ENCODE measurements at places on chromosomes 7 and 10. TPM values are rescaled to one million over a fixed set of nuclear protein-coding genes. Genes with fewer than 3 reads are reported as not detected.

Gene ZNF727
- 0.58 TPM for total RNA-seq

- H3K4me1 ChIP-seq, result no peaks in the 10 kb centered on the region
- no peaks in the 10 kb centered on the region for H3K27me3 ChIP-seq
- DNase-seq, result no peak
- no peak overlapping the region for H3K4me3 ChIP-seq
- peaks cover 6% of the 10 kb centered on the region for H3K36me3 ChIP-seq
Observed at GRCh38 chr10:119368991-119369869, 161.9 kb downstream of the GRK5 start.

DNA sequence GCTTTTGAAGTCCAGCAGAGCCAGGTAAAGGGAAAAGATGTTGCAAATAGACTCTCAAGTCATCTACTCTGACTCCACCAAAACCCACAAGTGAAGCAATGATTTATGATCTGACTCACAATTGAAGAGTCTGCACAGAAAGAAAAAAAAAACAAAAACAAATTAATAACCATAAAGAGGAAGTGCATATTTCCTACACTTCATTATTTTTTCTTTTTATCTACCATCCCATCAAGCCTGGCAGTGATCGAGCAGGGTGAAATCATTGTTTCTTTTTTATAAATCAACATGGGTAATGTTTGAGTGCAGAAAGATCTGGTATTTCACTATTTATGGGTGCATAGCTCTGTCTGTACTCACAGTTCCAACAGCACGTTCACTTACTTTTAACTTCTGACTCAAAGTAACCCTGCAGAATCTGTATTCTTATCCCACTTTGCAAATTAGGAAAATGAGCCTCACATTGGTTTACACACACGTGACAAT lies 829.0 kb downstream of the TNS3 start:
- no peaks in the 10 kb centered on the region for H3K4me1 ChIP-seq
- no peak for DNase-seq
- no peak overlapping the region for H3K4me3 ChIP-seq
- H3K36me3 ChIP-seq, result no peaks in the 10 kb centered on the region
- H3K27ac ChIP-seq, result no peak overlapping the region

GRCh38 chr10:87635498-87636312 lies 24.0 kb upstream of the PAPSS2 start:
- no peaks in the 10 kb centered on the region for H3K27me3 ChIP-seq
- H3K4me1 ChIP-seq, result no peaks in the 10 kb centered on the region
- DNase-seq, result no peak
- no peaks in the 10 kb centered on the region for H3K36me3 ChIP-seq

DNA sequence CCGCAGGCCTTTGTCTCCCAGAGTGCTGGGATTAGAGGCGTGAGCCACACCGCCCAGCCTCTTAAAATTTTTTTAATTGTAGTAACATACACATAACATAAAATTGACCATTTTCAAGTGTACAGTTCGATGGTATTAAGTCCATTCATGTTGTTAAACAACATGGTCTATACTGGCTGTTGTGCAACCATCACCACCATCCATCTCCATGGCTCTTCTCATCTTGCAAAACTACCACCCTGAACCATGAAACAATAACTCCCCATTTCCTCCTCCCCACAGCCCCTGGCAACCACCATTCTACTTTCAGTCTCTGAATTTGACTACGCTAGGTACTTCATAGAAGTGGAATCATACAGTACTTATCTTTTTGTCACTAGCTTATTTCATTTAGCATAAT lies 7.9 kb upstream of the ZFYVE27 start:
- no peak overlapping the region for H3K4me3 ChIP-seq
- no peaks in the 10 kb centered on the region for H3K4me1 ChIP-seq
- DNase-seq, result no peak
- no peaks in the 10 kb centered on the region for H3K27me3 ChIP-seq
- no peaks in the 10 kb centered on the region for H3K36me3 ChIP-seq

DNA sequence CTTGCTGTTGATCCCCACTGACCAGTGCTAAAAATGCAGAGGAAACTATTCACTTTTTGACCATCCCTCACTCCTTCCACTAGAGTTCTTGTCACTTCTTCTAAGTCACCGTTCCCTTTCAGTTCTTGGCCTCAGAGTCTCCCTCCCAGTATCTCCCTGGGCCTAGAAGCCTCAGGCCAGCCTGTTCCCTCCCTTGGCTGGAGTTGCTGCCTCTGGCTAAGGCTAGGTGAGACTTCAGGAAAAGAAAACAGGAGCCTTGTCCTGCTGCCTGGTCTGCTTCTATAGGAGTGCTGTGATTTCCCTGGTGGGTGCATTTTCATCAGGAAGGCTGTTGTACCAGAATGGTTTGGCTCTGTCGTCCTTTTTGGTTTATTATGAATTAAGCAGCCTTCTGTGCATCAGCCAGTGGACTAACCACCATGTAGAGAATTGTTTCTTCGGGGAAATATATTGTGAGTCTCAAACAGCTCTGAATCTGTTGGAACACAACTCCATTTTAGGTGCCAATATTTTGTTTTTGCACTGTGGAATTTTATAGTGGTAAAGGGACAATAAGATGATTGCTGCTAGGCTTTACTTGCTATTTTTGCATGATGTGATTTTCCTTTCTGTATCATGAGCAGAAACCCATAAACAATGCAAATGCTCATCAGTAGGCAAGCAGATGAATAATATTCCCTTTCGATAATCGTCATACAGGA lies 233.4 kb upstream of the FZD1 start:
- H3K36me3 ChIP-seq, result no peaks in the 10 kb centered on the region
- no peaks in the 10 kb centered on the region for H3K27me3 ChIP-seq
- DNase-seq, result no peak

DNA sequence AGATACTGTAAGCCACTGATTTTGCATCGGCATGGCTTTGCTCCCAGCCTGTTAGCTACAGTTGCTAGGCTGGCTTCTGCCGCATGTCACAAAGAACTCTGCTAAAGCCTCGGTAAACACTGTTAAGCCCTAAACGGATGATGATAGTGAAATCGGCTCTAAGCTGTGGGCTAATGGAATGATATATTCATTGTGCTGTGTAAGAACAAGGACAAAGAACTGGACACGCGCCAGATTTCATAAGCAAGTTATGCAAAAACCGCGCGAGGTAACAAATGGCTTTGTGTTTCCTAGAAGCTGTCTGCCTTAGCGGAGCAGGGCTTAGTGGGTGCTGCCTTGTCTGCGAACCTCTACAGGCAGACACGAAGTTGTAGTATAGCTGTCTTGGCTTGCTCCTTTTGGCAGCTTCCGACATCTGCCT lies 331.3 kb upstream of the COBL start:
- H3K27ac ChIP-seq, result no peak overlapping the region
- DNase-seq, result no peak
- no peak overlapping the region for H3K4me3 ChIP-seq
- no peaks in the 10 kb centered on the region for H3K4me1 ChIP-seq
- no peaks in the 10 kb centered on the region for H3K36me3 ChIP-seq
- no peaks in the 10 kb centered on the region for H3K27me3 ChIP-seq

Gene CC2D2B
- not detected for total RNA-seq

GRCh38 chr7:10706875-10707493 lies 266.7 kb upstream of the PHF14 start:
- H3K4me3 ChIP-seq, result no peak overlapping the region
- no peaks in the 10 kb centered on the region for H3K27me3 ChIP-seq
- H3K27ac ChIP-seq, result no peak overlapping the region
- H3K4me1 ChIP-seq, result no peaks in the 10 kb centered on the region

GRCh38 chr7:131302446-131302845 lies 25.2 kb upstream of the MKLN1 start:
- H3K27ac ChIP-seq, result no peak overlapping the region
- H3K4me1 ChIP-seq, result no peaks in the 10 kb centered on the region
- no peaks in the 10 kb centered on the region for H3K36me3 ChIP-seq
- H3K4me3 ChIP-seq, result no peak overlapping the region
- no peak for DNase-seq

GRCh38 chr7:107035446-107035845 lies 9.1 kb upstream of the PRKAR2B start:
- H3K4me3 ChIP-seq, result no peak overlapping the region
- no peak overlapping the region for H3K27ac ChIP-seq
- H3K4me1 ChIP-seq, result no peaks in the 10 kb centered on the region
- no peaks in the 10 kb centered on the region for H3K36me3 ChIP-seq
- DNase-seq, result no peak
- H3K27me3 ChIP-seq, result no peaks in the 10 kb centered on the region

DNA sequence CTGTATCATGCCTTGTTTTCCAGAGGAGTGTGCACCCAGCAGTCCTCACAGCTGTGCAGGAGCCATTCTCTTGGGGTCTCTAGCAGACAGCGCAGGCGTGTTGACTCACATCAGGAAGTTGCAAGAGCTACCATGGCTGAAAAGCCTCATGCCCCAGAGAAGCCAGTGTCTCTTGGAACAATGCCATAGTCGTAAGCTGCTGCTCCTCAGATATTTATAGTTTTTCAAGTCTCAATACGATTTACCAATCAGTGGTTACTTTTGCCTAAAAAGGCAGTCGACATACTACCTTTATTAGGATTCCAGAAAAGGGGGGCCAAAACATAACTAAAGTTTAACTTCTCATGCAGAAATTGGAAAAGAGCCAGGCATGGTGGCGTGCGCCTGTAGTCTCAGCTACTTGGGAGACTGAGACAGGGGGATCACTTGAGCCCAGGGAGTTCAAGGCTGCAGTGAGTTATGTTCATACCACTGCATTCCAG lies 407.7 kb downstream of the PARD3 start:
- H3K27me3 ChIP-seq, result no peaks in the 10 kb centered on the region

DNA sequence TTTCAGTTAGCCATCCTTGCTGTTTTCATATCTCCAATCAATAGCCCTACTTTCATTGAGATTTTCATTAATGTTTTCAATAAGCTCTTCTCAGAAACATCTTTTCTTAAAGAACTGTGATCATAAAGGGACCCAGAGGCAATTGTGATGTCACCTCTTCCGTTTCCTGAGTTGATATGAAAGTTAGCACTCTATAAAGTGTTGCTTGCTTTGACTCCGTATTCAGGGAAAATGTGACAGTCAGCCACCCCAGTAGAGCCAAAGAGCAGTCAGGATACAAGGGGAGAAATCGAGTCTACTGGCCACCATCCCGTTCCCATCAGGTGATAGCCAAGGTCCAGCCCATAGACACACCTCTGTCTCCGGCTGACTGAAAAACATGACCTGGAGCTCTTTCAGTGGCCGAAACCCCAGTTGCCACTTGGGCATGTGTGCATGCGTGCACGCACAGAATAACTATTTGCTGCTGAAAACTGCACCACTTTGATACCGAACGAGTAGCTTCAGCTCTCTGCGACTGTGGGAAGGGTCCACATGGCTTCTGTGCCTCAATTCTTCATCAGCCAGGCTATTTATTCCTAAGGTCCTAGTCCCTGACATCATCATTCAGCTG lies 291.4 kb downstream of the USP6NL start:
- DNase-seq, result no peak
- H3K4me1 ChIP-seq, result peaks cover 40% of the 10 kb centered on the region
- H3K27me3 ChIP-seq, result no peaks in the 10 kb centered on the region
- peaks cover 100% of the 10 kb centered on the region for H3K36me3 ChIP-seq
- H3K27ac ChIP-seq, result no peak overlapping the region

- no peak overlapping the region for H3K4me3 ChIP-seq
- H3K36me3 ChIP-seq, result peaks cover 44% of the 10 kb centered on the region
- no peaks in the 10 kb centered on the region for H3K27me3 ChIP-seq
- peaks cover 14% of the 10 kb centered on the region for H3K4me1 ChIP-seq
Observed at GRCh38 chr7:148729984-148730733, 31.5 kb downstream of the CUL1 start.

DNA sequence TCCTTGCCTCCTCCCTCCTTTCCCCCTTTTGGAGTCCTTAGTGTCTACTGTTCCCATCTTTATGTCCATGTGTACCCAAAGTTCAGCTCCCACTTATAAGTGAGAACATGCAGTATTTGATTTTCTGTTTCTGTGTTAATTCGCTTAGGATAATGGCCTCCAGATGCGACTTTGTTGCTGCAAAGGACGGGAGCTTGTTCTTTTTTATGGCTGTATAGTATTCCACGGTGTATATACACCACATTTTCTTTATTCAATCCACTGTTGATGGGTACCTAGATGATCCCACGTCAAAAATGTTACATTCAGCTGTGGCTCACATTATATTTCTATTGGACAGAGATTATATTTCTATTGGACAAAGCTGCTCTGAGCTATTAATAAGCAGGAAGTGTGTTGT lies 24.4 kb upstream of the SEPHS1 start:
- no peaks in the 10 kb centered on the region for H3K27me3 ChIP-seq
- no peak for DNase-seq
- H3K4me1 ChIP-seq, result no peaks in the 10 kb centered on the region
- no peak overlapping the region for H3K4me3 ChIP-seq
